ENCODE measurements at places on chromosomes 3 and 15.

DNA sequence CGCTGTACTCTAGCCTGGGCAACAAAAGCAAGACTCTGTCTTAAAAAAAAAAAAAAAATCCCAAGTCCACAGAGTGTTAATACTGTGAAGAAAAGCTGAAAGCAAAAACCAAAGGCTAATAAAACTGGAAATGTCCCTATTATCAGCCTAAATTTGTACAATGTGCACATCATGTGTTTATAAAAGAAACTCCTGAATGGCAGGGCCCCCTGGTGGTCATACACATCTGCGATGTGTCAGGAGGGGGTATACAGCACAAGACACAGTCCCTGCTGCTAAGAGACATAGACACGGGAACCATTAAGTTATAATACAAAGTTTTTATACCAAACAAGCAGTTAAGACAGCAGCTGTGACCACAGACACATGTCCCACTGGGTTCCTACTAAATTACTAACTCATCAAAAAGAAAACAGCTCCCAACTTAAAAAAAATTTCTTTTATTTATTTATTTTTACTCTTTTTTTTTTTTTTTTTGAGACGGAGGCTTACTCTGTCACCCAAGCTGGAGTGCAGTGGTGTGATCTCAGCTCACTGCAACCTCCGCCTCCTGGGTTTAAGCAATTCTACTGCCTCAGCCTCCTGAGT is 31.0 kb downstream of the IDH2 start:
- peak; percentile 70 for DNase-seq

- DNase-seq: no peak
Measured at GRCh38 chr3:1469248-1469647, 376.4 kb downstream of the CNTN6 start.

GRCh38 chr15:56868170-56868569 is 50.3 kb upstream of the TCF12 start:
- DNase-seq: no peak

DNA sequence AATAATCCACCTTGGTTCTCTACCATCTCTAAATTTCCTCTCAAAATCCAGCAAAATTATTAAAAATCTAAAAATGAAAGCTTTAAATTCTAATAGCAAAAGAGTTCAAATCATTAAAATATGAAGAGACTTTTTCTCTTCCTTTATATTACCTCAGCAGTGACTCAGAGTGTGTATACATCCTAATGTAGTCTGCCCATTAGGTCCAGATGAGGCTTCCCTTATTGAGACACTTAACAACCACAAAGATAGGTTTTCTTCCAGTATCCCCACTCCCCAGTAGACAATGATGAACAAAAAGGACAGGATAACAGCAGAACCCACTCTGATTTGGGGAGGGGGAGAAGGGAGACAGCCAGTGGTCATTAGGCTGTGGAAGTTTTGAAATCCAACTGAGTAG is 61.5 kb upstream of the DCBLD2 start:
- no peak for DNase-seq

DNA sequence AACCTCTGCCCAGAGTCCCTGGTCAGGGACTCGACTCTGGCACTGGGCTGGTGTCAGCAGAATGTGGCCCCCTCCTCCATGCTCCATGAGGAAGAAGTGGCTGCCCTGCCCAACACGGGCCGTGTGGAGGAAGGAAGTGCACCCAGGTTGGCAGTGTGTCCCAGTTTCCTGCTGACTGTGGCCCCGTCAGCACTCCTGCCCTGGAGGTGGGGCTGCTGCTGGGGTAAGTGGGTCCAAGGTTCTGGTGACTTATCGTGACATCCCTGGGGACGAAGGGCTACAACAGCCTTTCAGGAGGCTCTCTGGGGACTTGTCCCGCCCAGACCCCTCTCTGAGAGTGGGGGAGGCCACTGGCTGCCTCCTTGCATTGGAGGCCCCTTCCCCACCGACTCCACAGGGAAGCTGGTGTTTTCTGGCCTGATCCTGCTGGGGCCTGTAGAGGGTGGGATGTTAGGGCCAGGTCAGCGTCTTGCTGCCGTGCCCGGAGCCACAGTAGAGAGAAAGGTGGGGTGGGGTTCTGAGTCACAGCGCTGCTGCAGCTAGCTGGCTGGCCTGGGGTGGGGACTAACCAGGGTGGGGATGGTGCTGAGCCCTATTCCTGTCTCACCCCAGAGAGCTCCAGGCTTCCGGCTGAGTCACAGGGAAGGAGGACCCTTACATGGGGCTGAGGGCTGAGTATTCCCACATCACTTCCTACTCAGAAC is 10.5 kb downstream of the SEMA4B start:
- DNase-seq: no peak

DNA sequence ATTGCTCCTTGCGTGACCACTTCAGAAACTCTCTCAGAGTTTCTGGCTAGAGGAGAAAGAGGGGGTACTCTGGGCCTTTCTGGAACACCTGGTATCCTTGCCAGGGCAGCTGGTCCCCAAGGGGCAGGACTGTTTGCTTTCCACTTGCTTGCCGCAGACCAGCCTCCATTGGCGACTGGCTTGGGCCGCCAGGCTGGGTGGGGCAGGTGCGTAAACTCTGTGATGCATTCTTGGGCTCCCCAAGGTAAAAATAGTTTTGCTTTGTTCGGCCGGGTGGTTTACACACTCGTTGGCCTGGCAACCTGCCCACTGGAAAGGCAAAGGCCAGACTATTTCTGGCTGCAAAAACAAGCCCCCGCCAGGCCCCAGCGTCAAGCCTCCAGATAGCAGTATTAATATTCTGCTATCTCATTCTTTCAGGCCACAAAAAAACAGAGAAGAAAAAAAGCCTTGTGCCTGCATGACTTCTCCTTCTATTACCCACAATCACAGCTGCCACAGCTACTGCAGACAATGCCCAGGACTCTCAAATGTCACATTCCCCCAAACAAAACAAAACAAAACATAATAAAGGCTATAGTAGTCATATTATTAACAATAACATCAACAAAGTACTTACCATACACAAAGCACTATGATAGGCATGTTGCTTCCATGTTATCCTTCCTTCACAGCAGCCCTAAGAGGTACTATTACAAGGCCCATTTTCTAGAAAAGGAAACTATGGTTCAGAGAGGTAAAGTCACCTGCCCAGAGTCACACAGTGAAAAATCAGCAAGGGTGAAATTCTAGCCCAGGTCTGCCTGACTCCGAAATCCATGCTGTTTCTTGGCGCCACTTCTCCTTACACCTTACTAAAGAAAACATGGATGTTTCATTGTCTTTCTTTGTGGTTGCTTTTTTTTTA is 14.0 kb upstream of the SSUH2 start:
- no peak for DNase-seq

DNA sequence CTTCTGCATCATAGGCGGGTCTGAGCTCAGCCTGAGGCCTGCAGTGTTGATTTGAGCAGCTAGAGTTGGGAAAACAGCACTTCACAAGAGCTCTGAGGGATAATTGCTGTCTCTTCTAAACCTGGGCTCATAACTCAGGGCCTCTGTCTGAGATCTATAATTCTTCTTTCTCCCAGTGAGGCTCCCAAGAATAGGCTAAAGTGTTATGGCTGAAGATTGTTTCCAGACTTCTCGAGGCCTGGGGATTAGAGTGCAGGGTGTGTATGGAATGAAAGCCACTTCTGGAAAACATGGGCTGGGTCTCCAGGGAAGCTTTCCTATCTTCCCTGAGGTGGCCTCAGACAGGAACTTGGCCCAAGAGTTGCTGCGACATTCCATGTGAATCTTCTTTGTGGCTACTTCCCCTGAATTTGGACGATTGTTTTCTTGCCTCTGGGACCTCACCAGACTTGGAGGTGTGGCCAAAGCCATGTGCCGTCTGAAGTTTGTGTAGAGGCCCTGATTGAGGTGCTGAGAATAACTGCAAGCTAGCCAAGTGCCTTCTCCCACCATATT is 26.5 kb downstream of the MTMR14 start:
- DNase-seq: no peak

- no peak for DNase-seq
Measured at GRCh38 chr3:174949523-174949922, 90.4 kb downstream of the NAALADL2 start.

- DNase-seq: no peak
Measured at GRCh38 chr15:61742591-61742990, 317.7 kb downstream of the VPS13C start.

GRCh38 chr15:27237319-27237939 is 266.4 kb downstream of the GABRG3 start:
- DNase-seq: no peak
